ENCODE measurements at places on chromosomes 6 and 20.

DNA sequence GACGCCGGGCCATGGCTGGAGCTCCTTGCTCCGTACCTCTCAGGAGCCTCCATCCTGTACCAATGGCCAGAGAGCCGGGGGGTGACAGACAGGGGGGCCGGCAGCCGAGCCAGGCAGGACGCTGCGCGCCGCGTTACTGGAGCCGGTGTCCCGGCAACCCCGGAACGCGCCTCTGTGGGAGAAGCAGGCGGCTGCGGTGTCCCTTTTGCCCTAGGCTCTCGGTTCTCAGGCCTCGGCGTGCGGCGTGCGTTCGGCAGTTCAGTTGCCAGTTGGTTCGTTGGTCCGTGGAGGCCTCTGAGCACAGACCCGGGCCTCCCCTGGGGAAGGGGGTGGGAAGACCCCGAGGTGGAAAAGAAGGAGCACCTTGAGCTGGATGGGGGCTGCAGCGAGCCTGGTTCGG, at the start of gene SPATS1:
Gene SPATS1 (plus strand): TSS at position 162 of the 400 bp plus-strand sequence. CDS start 446 bp downstream, outside the sequence.
- no peak for DNase-seq

DNA sequence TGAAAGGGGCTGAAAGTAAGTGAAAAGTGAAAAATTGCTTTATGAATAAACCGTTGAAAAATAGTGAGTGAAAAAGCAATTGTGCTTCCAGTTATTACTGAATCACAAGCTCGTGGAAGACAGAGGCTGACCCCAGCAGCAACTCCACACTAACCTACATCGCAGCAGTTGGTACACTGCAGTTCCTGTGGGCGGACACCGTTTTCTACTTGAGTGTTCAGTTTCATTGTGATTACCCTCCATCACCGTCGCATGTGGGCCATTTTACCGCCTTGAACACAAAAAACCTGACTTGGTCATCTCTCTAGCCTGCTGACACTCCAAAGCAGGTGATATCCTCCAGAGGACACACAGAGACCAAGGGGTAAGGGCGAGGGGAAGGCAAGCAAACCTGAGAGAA, 28.4 kb downstream of the PRDM1 start:
- peak; percentile 22 for DNase-seq

DNA sequence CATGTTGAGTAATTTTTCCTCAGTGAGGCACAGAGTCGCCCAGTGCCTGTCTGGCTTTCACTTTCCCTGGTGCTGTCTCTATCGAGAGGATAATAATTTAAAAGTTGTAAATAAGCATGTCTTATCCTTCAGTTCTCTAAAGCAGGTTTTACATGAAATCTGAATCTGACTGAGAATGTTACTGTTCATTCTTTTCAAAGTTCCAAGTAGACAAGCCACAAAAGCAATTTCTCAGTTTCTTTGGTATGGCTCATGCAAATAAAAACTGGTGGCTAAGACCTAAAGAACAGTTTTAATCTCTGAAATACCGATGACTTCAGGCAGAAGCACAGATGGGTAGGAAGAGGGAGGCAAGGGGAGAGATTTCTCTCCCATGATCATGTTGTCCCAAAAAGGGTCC, 87.6 kb upstream of the GCM1 start:
- DNase-seq = no peak

DNA sequence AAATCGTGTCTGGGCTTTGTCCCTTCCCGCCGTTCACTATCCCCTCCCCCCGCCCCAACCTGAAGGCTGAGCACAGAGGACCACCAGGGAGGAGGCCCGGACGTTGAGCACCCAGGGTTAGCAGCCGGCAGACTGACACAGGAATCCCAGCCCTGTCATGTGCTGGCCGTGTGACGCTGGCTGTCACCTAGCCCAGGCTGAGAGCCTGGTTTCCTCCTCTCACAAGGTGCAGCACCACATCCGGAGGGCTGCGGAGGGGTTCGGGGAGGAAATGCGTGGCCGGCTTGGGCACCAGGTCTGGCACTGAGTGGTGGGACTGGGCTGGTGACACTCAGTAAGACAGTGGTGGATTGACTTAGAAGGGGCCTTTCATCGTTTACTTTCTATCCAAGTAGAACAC, 4.6 kb upstream of the LSM14B start:
- DNase-seq = no peak

GRCh38 chr6:111871725-111872400, 1.4 kb downstream of the FYN start:
- no peak for DNase-seq

DNA sequence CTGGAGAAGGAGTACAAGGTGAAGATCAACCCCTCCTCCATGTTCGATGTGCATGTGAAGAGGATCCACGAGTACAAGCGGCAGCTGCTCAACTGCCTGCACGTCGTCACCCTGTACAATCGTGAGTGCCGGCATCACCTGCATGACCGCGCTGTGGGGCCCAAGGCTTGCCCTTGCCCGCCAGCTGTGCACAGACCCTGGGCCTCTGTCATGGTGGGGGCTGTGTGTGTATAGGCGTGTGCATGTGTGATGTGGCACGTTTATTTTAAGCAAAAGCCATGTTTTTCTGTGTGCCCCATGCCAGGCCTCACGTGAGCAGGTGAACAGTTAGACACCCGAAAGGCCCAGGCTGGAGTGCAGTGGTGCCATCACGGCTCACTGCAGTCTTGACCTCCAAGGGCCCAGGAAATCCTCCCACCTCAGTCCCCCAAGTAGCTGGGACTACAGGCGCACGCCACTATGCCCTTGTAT, 36.3 kb downstream of the PYGB start:
- DNase-seq = no peak

Measured in GM19239 (cell line).